ENCODE measurements at places on chromosomes 7 and 10.

GRCh38 chr10:56487746-56488145, 126.7 kb upstream of the ZWINT start:
- DNase-seq: no peak

DNA sequence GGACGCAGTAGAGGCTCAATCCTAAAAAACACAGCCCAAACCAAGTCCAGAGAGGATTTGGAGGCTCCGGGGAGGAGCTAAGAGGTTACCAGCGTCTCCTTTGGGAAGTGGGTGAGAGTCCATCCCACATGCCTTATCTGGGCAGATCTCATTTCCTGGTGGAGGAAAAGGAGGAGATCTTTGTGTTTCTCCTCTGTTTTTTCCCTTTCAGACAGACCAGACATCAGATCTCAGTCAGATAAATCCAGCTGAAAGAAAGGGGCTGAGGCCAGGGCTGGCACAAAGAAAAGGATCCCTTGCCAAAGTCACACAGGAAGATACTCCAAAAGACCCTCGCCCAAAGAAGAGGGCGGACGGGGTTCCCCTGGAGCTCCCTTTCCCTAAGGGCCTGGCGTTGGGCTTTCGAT, 58.3 kb upstream of the COMTD1 start:
- DNase-seq: no peak

GRCh38 chr10:96501985-96502384, 11.7 kb downstream of the TLL2 start:
- DNase-seq: no peak

- no peak for DNase-seq
Measured at GRCh38 chr7:98949336-98950044, 71.2 kb downstream of the TRRAP start.

- DNase-seq: no peak
Measured at GRCh38 chr7:143395187-143396149, 13.2 kb downstream of the EPHA1 start.

DNA sequence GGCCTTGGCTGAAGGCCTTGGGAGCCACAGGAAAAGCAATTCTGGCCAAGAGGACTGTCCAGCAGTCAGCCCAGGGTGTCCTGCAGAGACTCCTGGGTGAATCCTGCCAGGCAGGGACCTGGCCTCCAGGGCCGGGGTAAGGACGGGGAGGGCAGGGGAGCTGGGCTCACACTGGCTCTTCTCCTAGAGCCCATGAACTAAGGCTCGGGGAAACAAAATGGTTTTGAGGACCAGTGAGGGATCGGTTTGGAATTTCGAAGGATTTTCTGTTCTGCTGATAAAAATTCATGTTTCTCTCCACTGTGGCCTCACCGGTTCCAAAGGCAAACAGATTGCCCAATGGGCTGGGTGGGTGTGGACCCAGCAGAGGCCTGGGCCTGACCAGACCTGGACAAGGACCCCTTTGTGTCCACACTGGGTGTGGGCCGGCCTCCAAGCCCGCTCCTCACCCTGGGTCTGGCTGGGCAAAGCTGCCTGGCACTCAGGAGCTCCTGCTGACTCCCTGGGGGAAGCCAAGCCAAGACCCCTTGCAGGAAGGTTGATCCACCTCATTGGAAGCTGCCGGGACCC, 27.3 kb downstream of the FAM20C start:
- DNase-seq: no peak

DNA sequence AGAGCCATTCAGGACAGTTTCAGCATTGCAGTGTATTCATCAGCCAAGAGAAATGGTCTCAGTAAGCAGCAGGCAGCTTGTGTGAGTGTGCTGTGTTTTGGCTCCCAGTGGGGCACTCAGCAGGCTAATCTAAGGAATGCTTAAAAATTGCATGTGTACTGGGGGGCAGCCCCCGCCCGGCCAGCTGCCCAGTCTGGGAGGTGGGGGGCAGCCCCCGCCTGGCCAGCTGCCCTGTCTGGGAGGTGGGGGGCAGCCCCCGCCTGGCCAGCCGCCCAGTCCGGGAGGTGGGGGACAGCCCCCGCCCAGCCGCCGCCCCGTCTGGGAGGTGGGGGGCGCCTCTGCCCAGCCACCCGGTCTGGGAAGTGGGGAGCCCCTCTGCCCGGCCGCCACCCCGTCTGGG, 116.2 kb downstream of the GRID1 start:
- no peak for DNase-seq

- DNase-seq: peak; percentile 28
Measured at GRCh38 chr10:119292968-119293760, 85.8 kb downstream of the GRK5 start.

DNA sequence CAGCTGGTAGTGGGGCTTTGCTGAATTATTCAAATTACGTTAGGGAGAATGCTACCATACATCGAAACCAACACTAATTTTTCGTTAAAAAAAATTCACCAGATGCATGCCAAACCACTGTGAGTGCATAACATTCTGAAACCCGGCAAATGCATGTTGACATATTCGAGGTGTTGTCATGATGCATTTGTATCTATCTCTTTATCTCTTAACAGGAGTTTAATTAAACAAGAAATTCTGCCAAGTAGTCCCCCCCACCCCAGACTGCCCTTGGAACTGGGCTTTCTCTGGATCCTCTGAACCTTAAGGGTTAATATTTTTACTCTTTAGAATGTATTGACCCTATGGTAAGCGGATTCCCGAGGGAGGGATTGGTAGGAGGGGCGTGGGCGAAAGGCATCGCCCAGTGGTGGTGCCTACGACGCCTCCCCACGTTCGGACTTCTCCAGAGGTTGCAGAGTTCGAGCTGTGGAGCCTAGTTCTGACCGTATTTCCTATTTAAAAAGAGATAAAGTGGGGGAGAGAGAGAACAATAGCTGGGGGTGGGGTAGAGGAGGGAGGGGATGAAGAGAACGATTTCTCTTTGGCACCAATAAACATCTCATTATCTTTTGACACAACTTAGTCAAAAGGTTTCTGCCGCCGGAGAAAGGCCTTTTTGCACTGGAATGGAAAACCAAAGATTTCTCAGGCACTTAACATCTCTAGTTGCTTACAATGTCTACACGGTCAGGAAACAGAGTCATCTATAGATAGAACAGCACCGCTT, 7.2 kb downstream of the DLX6 start:
- no peak for DNase-seq

Measured in CD4-positive, alpha-beta T cell treated with Interleukin-4 for 4 hours (primary cell).